ENCODE measurements at places on chromosomes 1 and 21. TPM values are rescaled to one million over a fixed set of nuclear protein-coding genes. Genes with fewer than 3 reads are reported as not detected.

DNA sequence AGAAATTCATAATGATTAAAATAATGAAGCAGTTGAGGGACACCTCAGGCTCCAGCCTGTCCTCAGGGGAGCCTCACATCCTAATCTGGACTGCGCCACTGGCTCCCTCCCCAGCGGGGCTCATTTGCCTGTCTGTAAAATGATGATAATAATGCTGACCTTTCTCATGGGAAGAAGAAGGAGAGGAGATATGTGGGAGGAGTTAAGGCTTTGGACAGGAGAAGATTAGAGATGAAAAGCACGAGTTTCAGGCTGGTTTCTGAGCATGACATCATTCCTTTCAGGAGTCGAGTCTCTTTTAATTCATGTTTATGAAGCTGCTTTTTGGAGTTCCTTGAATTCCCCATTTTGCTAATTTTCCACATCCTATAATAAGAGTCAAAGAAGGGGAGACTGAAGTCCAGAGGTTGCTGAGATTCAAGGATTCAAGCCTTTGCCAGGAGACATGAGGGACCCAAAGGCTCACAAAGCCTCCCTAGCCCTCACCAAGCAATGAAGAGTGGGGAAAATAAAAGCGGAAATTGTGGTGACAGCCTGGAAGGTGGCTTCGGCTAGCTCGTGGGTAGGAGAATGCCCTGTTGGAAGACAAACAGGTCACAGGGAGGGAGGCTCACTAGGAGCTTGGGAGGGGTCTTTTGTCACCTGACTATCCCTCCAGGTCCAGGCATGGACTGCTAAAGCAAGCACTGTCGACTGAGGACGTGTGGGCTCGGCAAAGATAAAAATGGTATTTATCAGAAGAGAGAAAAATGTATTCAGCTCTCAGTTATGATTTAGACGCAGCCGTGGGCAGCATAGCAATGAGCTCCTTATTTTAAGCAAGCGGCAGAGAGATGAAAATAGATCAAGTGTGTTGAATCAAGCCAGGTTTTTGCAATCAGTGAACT is 27.5 kb upstream of the STMN1 start:
- no peaks in the 10 kb centered on the region for H3K36me3 ChIP-seq
- peaks cover 8% of the 10 kb centered on the region for H3K4me1 ChIP-seq
- no peak for DNase-seq
- no peak overlapping the region for H3K4me3 ChIP-seq
- no peaks in the 10 kb centered on the region for H3K27me3 ChIP-seq
- H3K27ac ChIP-seq: no peak overlapping the region

GRCh38 chr1:201366696-201367095 is 10.8 kb downstream of the TNNT2 start:
- H3K4me3 ChIP-seq: no peak overlapping the region
- H3K27ac ChIP-seq: no peak overlapping the region
- H3K4me1 ChIP-seq: peaks cover 6% of the 10 kb centered on the region
- no peaks in the 10 kb centered on the region for H3K27me3 ChIP-seq
- no peaks in the 10 kb centered on the region for H3K36me3 ChIP-seq

GRCh38 chr1:67307251-67308060 is at the start of gene IL12RB2:
IL12RB2 (plus strand) TSS chr1:67307873; CDS start chr1:67320369, 12,496 bp downstream.
- H3K27me3 ChIP-seq: peaks cover 58% of the 10 kb centered on the region
- peak within 1 kb of the TSS; percentile 58 for H3K4me3 ChIP-seq

DNA sequence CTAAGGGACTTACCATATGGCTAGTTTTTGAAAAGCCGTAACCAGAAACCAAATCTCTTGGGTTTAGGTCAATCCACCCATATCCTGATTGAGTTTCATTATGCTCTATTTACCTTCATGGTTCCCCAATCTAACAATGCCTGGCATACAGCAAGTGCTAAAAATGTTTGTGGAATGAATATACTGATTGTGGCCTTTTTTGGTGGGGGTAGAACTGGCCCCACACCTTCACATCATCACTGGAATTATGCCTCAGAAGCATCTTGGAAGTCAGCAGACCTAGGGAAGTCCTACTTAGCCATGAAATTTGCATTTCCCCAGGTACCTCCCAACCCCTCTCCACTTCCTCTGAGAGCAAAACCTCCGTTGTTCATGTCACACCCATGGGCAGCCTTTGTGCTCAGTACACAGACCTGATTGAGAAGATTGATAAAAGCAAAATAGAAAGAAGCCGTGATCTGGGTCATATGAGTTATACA is 17.8 kb upstream of the SLAMF1 start:
- H3K4me1 ChIP-seq: no peaks in the 10 kb centered on the region
- no peak for DNase-seq
- no peak overlapping the region for H3K27ac ChIP-seq
- H3K4me3 ChIP-seq: no peak overlapping the region
- H3K27me3 ChIP-seq: no peaks in the 10 kb centered on the region

DNA sequence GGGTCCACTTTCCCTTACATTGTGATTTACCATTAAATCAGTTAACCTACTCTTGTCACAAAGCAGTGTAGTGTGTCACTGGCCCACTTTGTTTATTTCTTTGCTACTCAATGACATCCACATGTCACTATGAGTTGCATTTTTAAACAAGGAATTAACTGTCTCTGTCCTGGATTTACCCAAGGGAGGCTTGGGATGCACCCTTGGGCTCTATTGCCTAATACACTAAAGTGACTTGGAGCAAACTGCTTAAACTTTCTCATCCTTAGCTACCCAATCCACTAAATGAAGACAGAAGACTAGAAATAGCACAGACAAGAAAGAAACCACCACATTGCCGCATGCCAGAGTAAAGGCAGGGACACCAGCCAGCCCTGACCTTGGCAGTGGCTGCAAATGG is 136.2 kb upstream of the TIAM1 start:
- H3K27ac ChIP-seq: no peak overlapping the region
- no peak for DNase-seq
- H3K4me3 ChIP-seq: no peak overlapping the region
- H3K27me3 ChIP-seq: no peaks in the 10 kb centered on the region
- no peaks in the 10 kb centered on the region for H3K36me3 ChIP-seq
- peaks cover 24% of the 10 kb centered on the region for H3K4me1 ChIP-seq

DNA sequence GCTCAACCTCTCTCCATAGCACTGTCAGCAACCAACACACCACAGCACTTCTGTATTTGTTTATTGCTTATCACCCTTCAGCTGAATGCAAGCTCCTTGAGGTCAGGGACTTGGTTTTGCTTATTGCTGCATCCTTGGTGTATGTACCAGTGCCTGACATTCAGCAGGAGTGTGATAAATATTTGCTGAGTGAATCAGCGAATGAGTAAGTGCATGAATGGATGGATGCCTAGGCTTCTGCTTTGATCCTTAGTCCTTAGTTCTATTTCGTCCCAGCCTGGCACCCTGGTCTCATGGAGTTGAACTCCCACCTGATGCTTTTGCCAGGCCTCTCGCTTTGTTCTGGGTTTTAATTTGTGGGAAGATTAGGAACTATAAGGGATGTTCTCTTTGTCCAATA is 88.2 kb downstream of the ZSCAN20 start:
- H3K27ac ChIP-seq: no peak overlapping the region
- H3K36me3 ChIP-seq: no peaks in the 10 kb centered on the region
- H3K27me3 ChIP-seq: no peaks in the 10 kb centered on the region
- H3K4me3 ChIP-seq: no peak overlapping the region

DNA sequence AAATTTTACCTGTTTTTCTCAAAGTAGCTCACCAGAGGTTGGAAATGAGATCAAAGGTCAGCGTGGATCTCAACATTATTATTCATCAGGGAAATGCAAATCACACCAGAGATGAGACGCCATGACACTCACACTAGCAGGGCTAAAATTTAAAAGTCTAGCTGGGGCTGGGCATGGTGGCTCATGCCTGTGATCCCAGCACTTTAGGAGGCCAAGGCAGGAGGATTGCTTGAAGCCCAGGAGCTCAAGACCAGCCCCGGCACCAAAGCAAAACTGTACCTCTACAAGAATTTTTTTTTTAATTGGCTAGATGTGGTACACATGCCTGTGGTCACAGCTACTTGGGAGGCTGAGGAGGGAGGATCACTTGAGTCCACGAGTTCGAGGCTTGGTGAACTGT is 41.4 kb upstream of the PCBP3 start:
- no peak overlapping the region for H3K4me3 ChIP-seq
- no peaks in the 10 kb centered on the region for H3K4me1 ChIP-seq
- no peaks in the 10 kb centered on the region for H3K27me3 ChIP-seq
- DNase-seq: no peak
- no peak overlapping the region for H3K27ac ChIP-seq

Gene C8A
- total RNA-seq: not detected

Gene PATJ
- total RNA-seq: 24.8 TPM

Gene ZNF593OS
- total RNA-seq: 2.1 TPM

All from neural progenitor cell (in vitro differentiated cells).